HFFc6 (cell line): ENCODE measurements at places on chromosomes 5 and 9.
A peak's percentile ranks its signal among the peaks of the same experiment; 100 is the strongest.

DNA sequence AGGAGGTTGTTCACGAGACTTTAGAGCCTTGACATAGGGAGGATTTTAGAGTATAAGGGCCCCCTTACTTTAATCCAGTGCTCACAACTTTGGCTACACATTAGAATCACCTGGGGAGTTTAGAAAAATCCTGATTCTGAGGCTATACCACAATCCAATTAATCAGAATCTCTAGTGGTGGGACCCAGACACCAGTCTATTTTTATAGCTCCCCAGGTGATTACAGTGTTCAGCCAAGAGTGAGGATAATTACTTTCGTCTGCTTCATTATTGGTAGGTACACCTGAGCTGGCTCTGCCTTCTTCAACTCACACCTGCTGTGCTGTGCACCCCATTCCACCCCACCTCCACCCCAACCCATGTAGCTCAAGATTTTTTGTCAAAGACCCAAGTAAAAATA, 141.3 kb upstream of the EPB41L4A start:
- DNase-seq, result no peak

DNA sequence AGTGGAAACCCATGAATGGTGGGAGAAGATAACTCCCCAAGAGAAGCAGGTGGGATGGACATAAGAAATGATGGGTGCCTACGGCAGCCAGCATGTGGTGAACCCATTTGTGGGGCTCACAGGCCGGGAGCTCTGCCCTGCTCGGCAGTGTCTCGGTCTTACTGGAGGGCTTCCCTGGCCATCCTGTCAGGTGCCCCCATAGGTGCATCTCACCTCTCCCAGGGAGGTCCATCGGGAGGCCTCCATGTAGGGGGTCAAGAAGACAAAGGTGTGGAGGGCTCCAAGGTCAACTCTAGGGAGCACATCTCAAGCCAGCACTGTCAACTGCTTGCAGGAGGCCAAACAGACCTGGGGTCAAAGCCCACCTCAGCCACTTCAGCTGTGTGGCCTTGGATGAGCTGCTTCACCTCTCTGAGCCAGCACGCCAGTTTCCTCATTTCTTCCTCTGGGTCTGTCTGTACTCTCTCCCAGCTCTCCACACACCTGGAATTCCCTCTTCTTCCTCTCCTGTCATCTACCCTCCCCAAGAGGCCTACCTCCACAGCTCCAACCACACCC, 10.5 kb upstream of the ADGRD2 start:
- DNase-seq, result no peak

- no peak for DNase-seq
Measured at GRCh38 chr5:180470361-180470760, 23.8 kb upstream of the CNOT6 start.

- DNase-seq, result peak; percentile 74
Measured at GRCh38 chr5:122192497-122193496, 63.5 kb downstream of the ZNF474 start.

- peak; percentile 27 for DNase-seq
Measured at GRCh38 chr9:125634040-125634717, 72.8 kb downstream of the MAPKAP1 start.
